ENCODE measurements at places on chromosomes 7 and 10. TPM values are rescaled to one million over a fixed set of nuclear protein-coding genes. Genes with fewer than 3 reads are reported as not detected.

The CPVL gene
- total RNA-seq = 4.9 TPM

DNA sequence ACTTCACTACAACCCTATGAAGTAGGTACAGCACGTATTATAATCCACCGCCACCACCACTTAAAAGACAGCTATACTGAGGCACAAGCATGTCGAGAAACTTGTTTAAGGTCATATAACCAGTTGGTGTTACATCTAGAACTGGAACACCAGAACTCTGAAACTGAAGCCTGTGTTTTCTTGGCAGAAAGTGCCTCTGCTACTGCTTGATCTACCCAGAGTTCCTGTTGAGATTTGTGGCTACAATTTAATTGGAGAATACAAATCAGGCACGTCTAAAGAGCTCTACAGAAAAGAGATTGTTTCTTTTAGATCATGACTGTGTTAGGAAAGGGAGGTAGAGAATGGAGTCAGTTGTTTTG, 4.3 kb upstream of the ADD3 start:
- H3K36me3 ChIP-seq = no peaks in the 10 kb centered on the region
- DNase-seq = no peak
- peaks cover 13% of the 10 kb centered on the region for H3K4me1 ChIP-seq

The ANK3 gene
- 37.4 TPM for total RNA-seq

DNA sequence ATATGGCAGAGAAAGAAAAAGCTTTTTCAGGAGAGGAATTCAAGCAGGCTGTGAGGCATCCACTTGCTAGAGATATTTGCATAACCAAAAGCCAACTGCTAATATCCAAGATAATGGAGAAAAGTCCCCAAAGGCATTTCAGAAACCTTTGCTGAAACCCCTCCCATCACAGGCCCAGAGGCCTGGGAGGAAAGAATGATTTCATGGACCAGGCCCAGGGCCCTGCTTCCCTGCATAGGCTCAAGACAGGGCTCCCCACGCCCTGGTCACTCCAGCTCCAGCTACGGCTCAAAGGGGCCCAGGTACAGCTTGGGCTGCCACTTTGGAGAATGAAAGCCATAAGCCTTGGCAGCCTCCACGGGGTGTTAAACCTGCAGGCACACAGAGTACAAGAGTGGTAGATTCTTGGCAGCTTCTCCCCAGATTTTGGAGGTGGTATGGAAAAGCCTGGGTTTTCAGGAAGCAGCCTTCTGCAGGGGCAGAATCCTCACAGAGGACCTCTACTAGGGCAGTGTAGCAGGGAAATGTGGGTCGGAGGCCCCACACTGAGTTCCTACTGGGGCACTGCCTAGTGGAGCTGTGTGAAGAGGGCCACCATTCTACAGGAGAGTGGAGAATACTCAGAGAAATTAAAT, 5.6 kb upstream of the RSU1 start:
- no peak overlapping the region for H3K27ac ChIP-seq
- peaks cover 9% of the 10 kb centered on the region for H3K4me1 ChIP-seq
- DNase-seq = no peak
- H3K27me3 ChIP-seq = no peaks in the 10 kb centered on the region
- H3K4me3 ChIP-seq = no peak overlapping the region
- peaks cover 9% of the 10 kb centered on the region for H3K36me3 ChIP-seq

The CFAP46 gene
- total RNA-seq = 0.92 TPM

- H3K4me3 ChIP-seq = no peak overlapping the region
- no peaks in the 10 kb centered on the region for H3K36me3 ChIP-seq
- H3K27ac ChIP-seq = no peak overlapping the region
- no peak for DNase-seq
- H3K4me1 ChIP-seq = peaks cover 6% of the 10 kb centered on the region
Measured at GRCh38 chr7:106841896-106842390, 23.1 kb upstream of the PIK3CG start.

GRCh38 chr7:14828053-14828452, 74.5 kb downstream of the DGKB start:
- peaks cover 8% of the 10 kb centered on the region for H3K4me1 ChIP-seq
- H3K36me3 ChIP-seq = peaks cover 2% of the 10 kb centered on the region
- no peak overlapping the region for H3K4me3 ChIP-seq
- H3K27ac ChIP-seq = no peak overlapping the region
- no peaks in the 10 kb centered on the region for H3K27me3 ChIP-seq

The LIPK gene
- total RNA-seq = not detected

The NXPH1 gene
- not detected for total RNA-seq

DNA sequence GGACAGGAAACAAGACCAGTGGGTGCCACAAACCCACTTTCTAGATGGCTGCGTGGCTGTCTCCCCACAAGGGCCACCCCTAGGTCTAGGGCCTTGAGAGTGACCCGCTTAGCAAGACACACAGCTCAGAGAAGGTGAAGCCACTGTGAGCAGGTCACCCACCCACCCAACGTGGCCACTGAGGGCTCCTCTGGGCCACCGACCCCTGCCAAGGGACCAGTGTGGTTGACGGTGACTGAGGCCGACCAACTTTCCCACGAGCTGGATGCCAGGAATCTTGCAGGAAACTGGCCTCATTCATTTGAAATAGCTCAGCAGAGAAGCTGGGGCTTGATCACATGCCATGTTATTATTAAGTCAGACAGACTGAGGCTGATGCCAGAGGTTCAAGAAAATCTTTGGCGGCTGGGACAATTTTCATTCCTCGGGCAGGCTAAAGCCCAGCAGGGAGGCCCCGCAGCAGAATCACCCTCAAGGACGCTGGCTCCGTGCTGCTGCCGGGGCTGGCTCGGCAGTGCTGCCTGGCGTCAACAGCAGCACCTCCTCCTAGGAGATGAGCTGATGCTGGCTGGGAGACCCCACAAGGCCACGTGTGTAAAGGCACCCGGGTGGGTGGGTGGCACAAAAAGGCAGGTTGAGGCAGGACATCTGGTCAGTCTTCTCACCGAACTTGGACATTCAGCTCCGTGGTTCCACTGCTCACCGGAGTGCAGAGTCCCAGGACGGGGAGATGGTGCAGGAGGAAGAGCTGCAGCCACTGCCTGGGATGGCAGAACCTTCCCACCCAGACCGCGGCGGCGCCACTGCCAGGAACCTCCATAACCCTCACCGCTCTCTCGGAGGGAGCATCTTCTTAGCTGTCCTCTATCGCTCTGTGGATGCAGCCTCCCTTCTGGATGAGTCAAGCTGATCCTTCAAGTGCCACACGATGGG, 57.8 kb downstream of the ZRANB1 start:
- H3K4me3 ChIP-seq = peak overlapping the region; percentile 57
- H3K36me3 ChIP-seq = peaks cover 18% of the 10 kb centered on the region
- H3K4me1 ChIP-seq = peaks cover 53% of the 10 kb centered on the region
- H3K27me3 ChIP-seq = no peaks in the 10 kb centered on the region
- DNase-seq = peak; percentile 88

The HMX2 gene
- not detected for total RNA-seq

- peaks cover 16% of the 10 kb centered on the region for H3K4me1 ChIP-seq
- H3K36me3 ChIP-seq = no peaks in the 10 kb centered on the region
- no peak overlapping the region for H3K4me3 ChIP-seq
- H3K27me3 ChIP-seq = no peaks in the 10 kb centered on the region
- no peak overlapping the region for H3K27ac ChIP-seq
- DNase-seq = no peak
Measured at GRCh38 chr7:30351286-30351685, 66.9 kb downstream of the ZNRF2 start.

The CSGALNACT2 gene
- 38.2 TPM for total RNA-seq

DNA sequence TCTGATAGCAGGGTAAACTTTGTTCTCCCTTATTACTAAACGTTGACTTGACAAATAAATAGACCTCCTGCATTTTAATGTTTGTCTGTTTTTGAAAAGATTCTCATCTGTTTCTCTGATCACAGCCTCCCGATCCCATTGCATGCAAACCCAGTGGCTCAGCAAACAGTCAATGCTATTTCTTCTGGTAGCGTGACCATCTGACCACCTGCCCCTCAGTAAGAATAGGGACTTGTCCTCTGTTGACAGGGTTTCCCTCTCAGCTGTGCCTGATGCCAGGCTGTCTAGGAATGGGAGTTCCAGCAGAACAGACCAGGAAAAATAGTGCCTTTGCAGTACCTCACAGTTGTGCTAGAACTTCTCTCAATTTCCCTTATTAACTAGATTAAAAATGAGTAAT, 40.7 kb upstream of the EBLN1 start:
- H3K27me3 ChIP-seq = peaks cover 36% of the 10 kb centered on the region
- no peaks in the 10 kb centered on the region for H3K36me3 ChIP-seq
- H3K4me1 ChIP-seq = peaks cover 3% of the 10 kb centered on the region
- no peak overlapping the region for H3K27ac ChIP-seq
- DNase-seq = no peak

DNA sequence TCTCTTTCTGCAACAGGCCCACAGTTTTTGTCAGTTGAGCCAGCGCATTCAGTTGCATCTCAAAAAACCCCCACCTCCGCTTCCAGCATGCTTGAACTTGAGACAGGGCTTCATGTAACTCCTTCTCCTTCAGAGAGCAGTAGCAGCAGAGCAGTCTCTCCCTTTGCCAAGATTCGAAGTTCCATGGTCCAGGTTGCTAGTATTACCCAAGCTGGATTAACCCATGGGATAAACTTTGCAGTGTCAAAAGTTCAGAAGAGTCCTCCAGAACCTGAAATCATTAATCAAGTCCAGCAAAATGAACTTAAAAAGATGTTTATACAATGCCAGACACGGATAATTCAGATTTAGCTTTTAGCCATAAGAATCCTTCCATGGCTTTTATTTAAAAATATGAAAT, 45.2 kb downstream of the MCMBP start:
- H3K4me3 ChIP-seq = no peak overlapping the region
- peaks cover 11% of the 10 kb centered on the region for H3K4me1 ChIP-seq
- H3K27me3 ChIP-seq = no peaks in the 10 kb centered on the region
- no peak overlapping the region for H3K27ac ChIP-seq

DNA sequence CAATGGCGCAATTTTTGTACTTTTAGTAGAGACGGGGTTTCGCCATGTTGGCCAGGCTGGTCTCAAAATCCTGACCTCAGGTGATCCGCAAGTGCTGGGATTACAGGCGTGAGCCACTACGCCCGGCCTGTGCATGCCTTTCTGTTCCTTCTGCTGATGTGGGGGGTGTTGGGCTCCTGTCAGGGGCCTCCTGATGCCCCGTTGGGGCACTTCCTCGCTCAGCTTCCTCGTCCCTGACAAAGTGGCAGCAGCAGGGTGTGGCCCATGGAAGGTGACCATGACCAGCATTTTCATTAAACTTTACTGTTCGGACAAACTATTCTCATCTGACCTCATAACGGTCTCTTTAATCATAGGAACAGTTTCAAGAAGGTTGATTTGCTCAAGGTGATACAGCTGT, 69.4 kb downstream of the TBXAS1 start:
- no peak overlapping the region for H3K27ac ChIP-seq
- peaks cover 2% of the 10 kb centered on the region for H3K27me3 ChIP-seq
- peaks cover 2% of the 10 kb centered on the region for H3K36me3 ChIP-seq
- H3K4me3 ChIP-seq = no peak overlapping the region
- DNase-seq = no peak

- no peaks in the 10 kb centered on the region for H3K27me3 ChIP-seq
- no peak overlapping the region for H3K27ac ChIP-seq
- DNase-seq = no peak
- H3K4me1 ChIP-seq = peaks cover 18% of the 10 kb centered on the region
- H3K36me3 ChIP-seq = no peaks in the 10 kb centered on the region
Measured at GRCh38 chr10:65622608-65623007, 1303.2 kb upstream of the LRRTM3 start.

The RELN gene
- total RNA-seq = not detected

DNA sequence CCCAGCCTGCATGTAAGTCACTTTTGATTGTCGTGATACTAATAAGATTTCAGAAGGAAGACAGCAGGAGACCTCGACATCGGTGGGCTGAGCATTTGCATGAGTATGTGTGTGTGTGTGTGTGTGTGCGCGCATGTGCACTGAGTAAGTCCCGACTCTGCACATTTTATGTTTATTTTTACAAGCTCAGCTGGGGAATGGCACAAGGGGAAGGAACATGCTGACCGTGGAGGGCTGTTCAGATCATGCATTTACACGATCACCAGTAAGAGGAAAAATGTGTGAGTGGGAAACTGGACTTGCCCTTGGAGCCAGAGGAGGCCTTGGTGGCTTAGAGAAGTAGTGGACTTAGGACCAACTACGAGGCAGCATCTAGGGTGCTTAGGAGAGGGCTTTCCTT, 41.3 kb downstream of the IL2RA start:
- H3K36me3 ChIP-seq = no peaks in the 10 kb centered on the region
- H3K27me3 ChIP-seq = peaks cover 13% of the 10 kb centered on the region
- H3K27ac ChIP-seq = no peak overlapping the region
- H3K4me1 ChIP-seq = no peaks in the 10 kb centered on the region
- DNase-seq = no peak

DNA sequence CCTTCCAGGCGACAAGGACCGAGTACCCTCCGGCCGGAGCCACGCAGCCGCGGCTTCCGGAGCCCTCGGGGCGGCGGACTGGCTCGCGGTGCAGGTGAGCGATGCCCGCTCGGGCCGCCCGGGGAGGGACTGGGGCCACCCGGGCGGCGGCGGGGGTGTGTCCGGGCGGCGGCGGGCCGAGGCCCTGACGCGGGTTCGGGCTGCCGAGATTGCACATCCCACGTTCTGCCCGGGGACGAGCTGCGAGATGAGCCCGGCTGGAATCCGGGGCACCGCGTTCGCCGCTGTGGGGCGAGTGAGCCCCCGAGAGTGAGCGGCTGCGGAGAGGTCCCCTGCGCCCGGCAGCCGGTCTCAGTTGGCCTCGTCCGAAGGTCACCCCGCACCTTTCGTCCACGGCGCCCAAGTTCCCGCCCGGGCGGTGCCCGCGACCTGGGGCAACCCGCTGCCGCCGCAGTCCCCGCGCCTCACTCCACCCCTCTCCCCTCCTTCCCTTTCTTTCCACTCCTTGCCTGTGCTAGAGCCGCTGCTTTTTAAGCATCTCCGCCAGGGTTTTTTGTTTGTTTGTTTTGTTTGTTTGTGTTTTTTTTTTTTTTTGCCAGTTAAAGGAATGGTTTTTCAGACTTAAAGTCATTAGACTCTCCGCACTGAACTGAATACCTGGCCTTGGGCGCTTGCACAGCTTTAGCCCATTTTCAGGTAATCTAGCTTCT, 515 bp downstream of the RALA start:
- H3K4me1 ChIP-seq = peaks cover 46% of the 10 kb centered on the region
- H3K27ac ChIP-seq = peak overlapping the region; percentile 98
- H3K27me3 ChIP-seq = no peaks in the 10 kb centered on the region
- DNase-seq = no peak
- H3K4me3 ChIP-seq = peak overlapping the region; percentile 98

GRCh38 chr10:75395066-75395931, 6.3 kb downstream of the ZNF503 start:
- DNase-seq = peak; percentile 89
- peaks cover 15% of the 10 kb centered on the region for H3K27me3 ChIP-seq
- H3K36me3 ChIP-seq = peaks cover 19% of the 10 kb centered on the region
- peak overlapping the region; percentile 59 for H3K4me3 ChIP-seq
